ENCODE measurements at places on chromosomes 7 and 10. TPM values are rescaled to one million over a fixed set of nuclear protein-coding genes. Genes with fewer than 3 reads are reported as not detected.

PLPP4 gene
- 0.90 TPM for total RNA-seq

ATOH7 gene
- 0.93 TPM for total RNA-seq

CLEC2L gene
- total RNA-seq = 0.50 TPM

OR9A2 gene
- total RNA-seq = not detected

ABI1 gene
- 43.1 TPM for total RNA-seq

MKRN1 gene
- total RNA-seq = 121 TPM

SOSTDC1 gene
- total RNA-seq = 1.9 TPM

COL26A1 gene
- total RNA-seq = 26.7 TPM

GET4 gene
- total RNA-seq = 35.7 TPM

NXPH1 gene
- total RNA-seq = not detected

THNSL1 gene
- 19.4 TPM for total RNA-seq

ELOVL3 gene
- total RNA-seq = not detected

LBX1 gene
- total RNA-seq = not detected

PRPS1L1 gene
- total RNA-seq = not detected
